ENCODE measurements at places on chromosomes 2 and 18. TPM values are rescaled to one million over a fixed set of nuclear protein-coding genes. Genes with fewer than 3 reads are reported as not detected.

Gene PSME4
- total RNA-seq, result 75.7 TPM

Gene FSHR
- total RNA-seq, result not detected

Gene NIF3L1
- 34.4 TPM for total RNA-seq

Gene ANKRD62
- 0.63 TPM for total RNA-seq

Gene FAM237A
- total RNA-seq, result not detected

Gene IL36RN
- total RNA-seq, result not detected

Gene NEB
- 2.5 TPM for total RNA-seq

Gene CRYGC
- not detected for total RNA-seq

Gene ZNF516
- total RNA-seq, result 21.9 TPM

Gene MYOM1
- 2.2 TPM for total RNA-seq

Gene PDCD1
- not detected for total RNA-seq

Gene FBXO41
- total RNA-seq, result 28.8 TPM

Gene SP140
- total RNA-seq, result 1.9 TPM

Gene PAIP2B
- 14.1 TPM for total RNA-seq

Gene CCL20
- total RNA-seq, result not detected

Gene CHMP1B
- 54.5 TPM for total RNA-seq

Gene CCDC68
- 1.6 TPM for total RNA-seq

Gene MARS2
- total RNA-seq, result 14.1 TPM

Gene DTNA
- 69.2 TPM for total RNA-seq

Gene LBX2
- total RNA-seq, result not detected

Gene PPM1B
- total RNA-seq, result 81.1 TPM

Gene ACKR3
- total RNA-seq, result 12.5 TPM

Gene WDR7
- total RNA-seq, result 138 TPM

Gene IL1RL2
- total RNA-seq, result 0.63 TPM

Gene IL1F10
- not detected for total RNA-seq

Gene ASTL
- not detected for total RNA-seq

Gene EFR3B
- total RNA-seq, result 69.5 TPM

Gene LRRTM4
- 89.5 TPM for total RNA-seq

Gene ABCG8
- 0.31 TPM for total RNA-seq

Gene CABYR
- 26.6 TPM for total RNA-seq

Gene CFAP65
- 0.63 TPM for total RNA-seq

Gene HOXD12
- total RNA-seq, result not detected

Gene TGFA
- total RNA-seq, result 7.5 TPM

Gene KCNJ3
- 15.7 TPM for total RNA-seq

Gene CCDC85A
- total RNA-seq, result 34.4 TPM

Gene NPAS2
- total RNA-seq, result 10.6 TPM

Gene FIGN
- 4.4 TPM for total RNA-seq

Gene CD207
- not detected for total RNA-seq

Gene SH3RF3
- 22.5 TPM for total RNA-seq

Gene BCL11A
- 313 TPM for total RNA-seq

Gene CYRIA
- total RNA-seq, result 199 TPM

Gene APOB
- total RNA-seq, result 0.94 TPM
